T-helper 1 cell (primary cell): ENCODE measurements at places on chromosomes 1 and 21.

DNA sequence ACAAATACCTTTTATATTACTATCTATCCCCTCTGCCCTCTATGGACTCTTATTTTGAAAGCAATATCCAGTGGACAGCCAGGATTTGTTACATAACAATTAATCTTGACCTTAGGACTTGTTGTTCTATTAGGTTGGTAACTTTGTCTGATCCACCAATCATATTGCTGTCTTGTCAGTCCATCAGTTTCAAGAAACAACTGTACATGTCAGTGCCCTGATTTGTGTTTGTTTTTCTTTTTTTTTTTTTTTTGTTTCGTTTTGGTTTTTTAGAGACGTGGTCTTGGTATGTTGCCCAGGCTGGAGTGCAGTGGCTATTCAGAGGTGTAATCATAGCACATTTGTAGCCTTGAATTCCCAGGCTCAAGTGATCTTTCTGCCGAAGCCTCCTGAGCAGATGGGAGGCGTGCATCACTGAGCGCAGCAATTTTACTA is 1.5 kb upstream of the SCP2 start:
- no peak for DNase-seq

DNA sequence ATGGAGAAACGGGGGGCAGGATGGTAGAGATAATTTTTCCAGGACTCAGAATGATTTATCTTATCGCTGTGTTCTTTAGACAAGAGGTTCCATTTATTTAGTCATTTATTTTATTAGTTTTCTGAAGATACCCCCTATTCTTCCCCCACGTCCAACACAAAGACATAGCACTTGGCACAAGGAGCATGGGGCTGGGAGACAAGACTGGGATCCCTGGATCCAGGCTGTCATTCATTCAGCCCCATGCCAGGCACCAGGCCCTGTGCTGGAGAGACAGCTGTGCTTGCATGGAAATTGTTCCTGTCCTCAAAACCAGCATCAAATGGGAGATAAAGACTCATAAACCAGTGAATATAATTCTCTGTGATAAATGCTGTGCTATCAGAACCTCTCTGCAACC is 27.1 kb upstream of the PLXNA2 start:
- no peak for DNase-seq

DNA sequence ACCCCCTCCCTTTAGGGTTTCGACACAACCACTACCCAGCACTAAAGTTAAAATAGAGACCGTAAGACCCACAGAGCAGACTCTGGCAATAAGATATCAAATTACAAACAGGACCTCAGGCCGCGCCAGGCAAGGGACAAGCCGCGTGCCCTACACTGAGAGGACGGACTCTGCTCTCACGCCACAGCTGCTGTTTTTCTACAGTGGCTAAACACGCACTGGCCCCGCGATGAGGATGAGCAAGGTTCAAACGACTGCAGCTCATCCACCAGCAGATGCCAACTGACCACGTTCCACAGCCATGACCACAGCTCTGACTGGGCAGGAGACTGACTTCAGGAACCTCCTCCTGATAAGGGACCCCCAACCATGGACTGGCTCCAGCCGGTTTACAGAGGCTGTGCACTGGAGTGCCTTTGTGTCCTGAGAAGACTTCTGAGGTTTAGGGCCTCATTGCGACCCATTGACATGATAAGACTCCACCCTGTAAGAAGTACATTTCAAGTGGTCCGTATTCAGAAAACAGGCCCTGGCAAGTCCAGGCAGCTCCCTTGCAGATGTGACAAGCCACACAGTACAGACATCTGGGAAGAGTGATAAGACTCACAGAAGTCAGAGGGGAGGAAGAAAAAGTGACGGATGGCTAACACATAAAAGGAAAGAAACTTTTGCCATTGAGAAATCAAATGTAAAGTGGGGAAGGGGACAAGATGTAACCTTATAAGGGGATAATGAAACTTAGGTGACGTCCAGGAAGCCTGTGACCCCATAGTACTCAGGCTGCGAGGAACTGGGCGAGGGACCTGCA is 1.5 kb upstream of the KRTAP10-6 start:
- no peak for DNase-seq

GRCh38 chr1:2542246-2542915 is 12.3 kb upstream of the HES5 start:
- DNase-seq, result no peak

- DNase-seq, result no peak
These were observed 86.7 kb downstream of the CCDC185 start for GRCh38 chr1:223479718-223480425.

DNA sequence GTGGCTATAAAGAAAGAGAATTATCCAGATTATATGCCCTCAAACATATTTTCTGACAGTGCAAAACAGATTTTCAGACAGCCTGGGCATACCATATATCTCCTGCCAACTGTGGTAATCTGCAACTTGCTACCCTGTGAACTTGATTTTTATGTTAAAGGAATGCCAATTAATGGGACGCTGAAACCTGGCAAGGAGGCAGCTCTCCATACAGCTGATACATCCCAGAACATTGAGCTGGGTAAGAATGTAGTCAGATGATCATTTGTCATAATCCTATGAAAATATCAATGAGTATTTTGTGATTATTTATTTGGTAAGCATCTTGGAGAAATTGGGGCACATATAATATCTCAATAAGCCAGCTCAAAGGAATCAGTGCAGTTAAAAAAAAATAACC is 124.2 kb downstream of the VPS13D start:
- DNase-seq, result no peak

DNA sequence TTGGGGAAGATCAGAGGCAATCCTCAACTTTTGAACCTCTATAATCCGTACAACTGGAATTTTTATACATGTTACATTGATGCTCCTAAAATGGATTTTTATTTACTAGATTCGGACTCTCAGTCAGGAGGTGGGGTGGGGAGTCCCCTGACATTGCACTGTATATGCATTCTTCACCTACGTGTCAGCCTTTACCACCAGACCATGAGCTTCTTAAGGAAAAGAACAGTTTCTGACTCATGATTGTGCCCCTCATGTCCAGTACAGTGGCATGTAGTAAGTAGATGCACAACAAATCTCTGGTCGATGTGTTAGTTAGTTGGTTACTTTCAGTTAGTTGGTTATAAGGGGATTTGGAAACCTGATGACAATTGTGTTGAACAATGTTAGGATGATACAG is 15.4 kb downstream of the LPAR3 start:
- DNase-seq, result no peak

DNA sequence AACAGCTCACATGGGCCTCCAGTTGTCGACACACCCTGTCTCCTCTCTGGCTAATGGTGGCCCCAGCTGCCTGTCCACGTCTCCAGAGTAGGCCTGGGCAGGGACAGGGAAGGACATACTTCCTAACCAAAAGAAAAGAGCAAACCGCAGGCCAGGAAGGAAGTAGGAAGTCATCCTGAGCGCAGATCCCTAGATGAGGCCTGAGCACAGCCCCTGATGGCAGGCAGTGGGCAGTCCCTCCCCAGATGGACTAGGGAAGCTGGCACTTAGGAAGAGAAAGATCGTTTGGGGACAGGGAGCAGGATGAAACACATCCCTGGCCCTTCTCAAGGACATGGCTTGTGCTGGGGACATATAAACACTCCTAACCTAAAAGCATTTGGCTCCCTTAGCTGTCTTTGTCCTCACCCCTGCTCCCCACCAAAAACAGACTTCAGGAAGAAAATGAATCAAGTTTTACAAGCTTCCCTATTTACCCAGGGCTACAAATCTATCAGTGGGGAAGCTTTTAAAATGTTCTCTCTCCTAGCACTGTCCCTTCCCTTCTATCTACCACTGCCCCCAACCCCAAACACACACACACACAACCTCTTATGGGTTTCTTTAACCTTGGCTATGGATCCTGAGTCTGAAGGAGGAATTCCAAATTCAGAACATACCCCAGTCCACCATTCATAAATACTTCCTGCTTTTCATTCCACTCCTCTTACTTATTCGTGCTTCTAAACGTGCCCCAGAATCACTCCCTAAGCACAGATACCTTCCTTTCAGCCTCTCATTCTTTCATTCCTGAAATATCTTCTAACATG is 21.1 kb downstream of the SSBP3 start:
- DNase-seq, result no peak

DNA sequence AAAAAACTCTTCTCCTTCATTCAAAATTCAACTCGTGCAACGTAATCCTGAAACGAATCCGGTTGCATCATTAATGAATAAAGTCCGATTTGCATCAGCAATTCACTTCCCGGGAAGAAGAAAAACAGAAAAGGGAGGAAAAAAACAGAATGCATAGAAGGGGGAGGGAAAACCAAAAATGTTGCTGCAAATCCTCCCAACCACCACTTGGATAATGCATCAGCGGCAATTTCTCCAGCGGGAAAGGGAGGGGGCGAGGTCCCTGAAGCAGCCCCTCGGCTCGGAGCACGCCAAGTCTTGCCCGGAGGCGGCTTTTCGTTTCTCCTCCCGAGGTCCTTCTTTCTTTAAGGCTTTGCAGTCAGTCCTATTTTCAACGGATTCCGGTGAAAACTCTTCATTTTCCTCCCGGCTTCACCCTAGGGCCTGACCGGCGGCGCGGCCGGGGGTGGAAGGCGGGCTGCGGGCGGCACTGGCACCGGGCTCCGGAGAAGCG is 723 bp downstream of the CDC42BPA start:
- no peak for DNase-seq

DNA sequence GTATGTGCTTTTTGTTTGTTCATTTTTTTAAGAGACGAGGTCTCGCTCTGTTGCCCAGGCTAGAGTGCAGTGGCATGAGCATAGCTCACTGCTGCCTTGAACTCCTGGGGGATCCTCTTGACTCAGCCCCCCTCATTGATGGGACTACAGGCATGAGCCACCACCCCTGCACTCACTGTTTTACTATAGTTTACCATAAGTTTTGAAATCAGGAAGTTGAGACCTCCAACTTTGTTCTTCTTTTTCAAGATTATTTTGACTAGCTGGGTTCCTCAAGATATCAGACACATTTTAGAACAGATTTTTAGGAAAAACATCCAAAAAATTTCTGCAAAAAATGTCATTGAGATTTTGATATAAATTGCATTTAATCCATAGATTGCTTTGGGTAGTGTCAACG is 120.4 kb upstream of the FGGY start:
- no peak for DNase-seq

DNA sequence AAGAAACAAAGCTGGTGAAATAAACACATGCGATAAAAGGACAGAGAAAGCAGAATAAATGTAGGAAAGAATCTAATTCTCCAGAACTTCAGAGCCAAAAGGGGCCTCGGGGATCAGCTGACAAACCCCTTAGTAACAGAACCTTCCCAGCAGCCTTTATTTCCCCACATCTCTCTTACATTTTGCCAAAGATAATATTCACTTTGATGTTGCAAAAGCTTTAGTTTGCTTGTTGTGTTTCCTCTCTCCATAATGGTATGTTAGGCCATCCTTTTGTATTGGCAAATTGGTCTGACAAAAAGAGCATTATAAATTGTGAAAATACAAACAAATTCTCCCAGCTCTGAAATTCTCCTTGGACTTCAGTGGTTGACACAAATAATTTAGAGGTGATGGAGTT is 54.9 kb downstream of the OPTC start:
- DNase-seq, result no peak

DNA sequence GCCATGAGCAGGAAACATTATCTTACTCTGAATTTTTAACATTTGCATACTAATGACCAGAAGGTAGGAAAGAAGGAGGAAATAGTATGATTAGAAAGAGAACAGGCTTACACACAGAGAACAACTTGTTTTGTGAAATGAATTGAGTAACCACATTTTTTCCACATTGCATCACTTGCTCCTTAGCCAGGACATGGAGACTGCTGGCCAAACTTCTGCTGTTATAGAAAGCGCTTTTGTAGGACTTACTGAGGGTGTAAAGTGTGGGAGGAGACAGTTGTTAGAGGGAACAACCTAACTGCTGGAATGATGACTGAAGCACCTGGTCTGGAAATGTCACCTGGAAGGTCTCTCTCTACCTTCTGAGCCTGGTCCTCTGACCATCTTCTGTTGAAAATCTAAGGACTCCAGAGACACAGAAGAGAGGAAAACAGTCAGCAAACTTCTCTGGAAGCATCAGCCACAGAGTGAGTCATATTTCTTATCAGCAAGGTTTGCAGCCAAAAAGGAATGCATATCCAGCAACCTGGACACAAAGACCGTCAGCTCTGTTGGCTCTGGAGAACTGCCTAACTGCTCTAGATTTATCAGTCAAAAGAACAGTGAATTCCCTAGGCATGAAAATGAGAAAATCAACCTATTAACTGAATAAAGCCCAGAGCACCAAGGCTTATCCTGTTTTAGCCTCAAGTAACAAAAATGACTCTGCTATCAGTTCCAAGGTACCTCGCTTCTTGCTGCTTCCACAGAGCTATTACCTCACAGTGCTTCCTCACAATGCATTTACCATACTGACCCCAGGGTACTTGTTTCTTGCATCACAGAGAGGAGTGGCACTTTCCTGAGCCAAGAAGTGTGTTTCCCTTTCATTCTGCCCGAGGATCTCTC is 88.0 kb upstream of the SLFNL1 start:
- no peak for DNase-seq

DNA sequence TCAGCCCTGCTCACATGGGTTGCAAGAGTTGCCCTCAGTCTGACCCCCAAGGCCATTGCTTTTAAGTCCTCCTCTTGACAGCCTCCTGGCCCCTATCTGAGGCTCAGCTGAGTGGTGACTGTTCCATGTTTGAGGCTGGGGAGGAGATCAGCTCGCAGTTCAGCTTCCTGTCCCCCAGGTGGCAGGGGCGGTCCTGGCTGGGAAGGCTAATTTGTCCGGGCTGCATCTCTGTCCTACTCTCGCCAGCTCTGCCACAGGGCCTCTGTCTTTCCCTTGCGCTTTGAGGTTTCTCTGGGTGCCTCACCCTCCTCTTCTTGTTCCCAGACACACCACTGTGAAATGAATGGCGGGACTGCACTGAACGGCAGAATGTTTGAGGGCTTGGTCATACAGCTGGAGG is 157.3 kb downstream of the KCNJ6 start:
- no peak for DNase-seq

DNA sequence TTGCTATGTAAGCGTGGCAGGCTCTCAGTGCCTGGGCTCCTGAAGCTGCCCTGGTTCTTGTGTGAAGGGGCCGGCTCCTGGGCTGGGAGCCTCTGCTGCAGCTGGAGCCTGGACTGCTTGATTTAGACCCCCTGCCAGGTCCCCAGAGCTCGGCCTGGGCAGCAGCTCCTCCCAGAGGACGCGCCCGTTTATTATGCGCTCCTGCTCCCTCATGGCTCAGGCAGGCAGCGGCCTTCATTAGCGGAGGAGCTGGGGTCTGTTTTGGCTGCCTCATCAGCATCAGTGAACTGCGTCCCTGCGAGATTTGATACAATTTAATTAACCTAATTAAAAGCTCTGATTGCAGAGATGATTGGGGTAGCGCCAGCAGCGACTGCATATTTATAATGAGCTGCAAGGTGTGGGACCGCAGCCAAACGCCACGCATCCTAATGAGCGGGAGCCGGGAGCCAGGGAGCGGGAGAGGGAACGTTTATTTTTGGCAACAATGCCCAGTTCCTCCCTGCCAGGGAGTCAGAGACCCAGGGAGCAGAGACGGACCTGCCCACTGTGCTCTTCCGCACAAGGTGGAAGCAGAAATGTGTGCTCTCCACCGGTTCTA is 16.6 kb downstream of the UTP11 start:
- no peak for DNase-seq
